ENCODE measurements at places on chromosomes 5 and 9.

GRCh38 chr9:78857373-78858225 is 560.7 kb downstream of the PSAT1 start:
- no peak for DNase-seq

GRCh38 chr5:6206501-6206900 is 171.8 kb downstream of the MED10 start:
- DNase-seq = no peak

DNA sequence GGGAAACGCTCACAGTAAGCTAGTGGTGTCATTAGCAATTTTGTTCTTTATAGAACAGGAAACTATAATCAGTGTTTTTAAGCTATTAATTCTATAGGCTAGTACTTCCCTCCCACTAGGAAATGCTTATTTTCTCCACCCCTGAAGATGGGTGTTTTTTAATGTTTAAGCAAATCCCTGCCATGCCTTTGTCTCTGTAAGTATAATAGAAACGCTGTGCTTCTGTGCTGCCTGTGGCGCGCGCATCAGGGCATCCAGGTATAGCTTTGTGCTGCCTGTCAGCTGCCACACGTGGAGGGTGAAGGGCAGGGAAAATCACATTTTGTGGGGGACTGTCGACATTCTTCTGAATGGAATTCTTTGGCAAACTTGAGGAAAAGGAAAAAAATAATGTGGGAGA is 217.5 kb downstream of the RAB3C start:
- no peak for DNase-seq

DNA sequence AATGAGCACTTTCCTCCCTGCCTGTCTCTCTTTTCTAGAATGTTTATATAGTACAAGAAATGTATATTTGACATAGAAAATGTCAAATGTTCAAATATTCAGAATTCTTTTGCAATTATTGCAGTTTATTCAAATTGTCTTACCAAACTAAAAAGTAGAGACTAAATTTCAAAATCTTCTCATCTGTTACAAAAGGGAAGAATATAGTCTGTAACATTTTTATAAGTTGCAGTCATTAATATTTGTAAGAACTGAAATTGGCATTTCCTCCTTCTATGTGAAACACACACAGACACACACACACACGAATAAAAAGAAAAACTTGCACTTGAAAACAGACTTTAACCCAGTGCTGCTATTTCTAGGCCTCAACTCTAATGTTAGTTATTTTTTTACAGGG is 56.4 kb downstream of the NR3C1 start:
- no peak for DNase-seq

DNA sequence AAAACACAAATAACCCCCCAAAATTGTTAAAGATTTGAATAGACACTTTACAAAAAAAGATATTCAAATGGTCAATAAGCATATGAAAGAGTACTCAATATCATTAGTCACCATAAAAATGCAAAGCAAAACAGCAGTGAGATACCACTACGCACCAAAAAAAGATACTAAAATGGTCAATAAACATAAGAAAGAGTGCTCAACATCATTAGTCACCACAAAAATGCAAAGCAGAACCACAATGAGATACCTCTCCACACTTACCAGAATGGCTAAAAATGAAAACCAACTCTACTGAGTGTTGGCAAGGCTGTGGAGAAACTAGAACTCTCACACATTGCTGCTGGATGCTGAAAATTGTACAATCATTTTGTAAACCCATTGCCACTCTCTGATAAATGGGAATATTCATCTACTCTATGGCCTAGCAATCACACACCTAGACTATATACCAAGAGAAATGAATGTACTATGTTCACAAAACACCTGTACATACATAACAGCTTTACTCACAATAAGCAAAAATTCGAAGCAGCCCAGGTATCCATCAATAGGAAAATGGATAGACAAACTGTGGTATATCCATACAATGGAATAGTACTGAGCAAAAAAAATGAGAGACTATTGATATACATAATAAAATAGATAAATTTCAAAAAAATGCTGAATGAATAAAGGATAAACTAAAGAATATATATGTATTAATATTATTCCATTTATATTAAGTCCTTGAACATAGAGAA is 205.0 kb upstream of the DAPK1 start:
- DNase-seq = no peak

GRCh38 chr5:158805195-158805594 is 294.5 kb downstream of the EBF1 start:
- DNase-seq = no peak

GRCh38 chr9:91884696-91885687 is 65.0 kb downstream of the ROR2 start:
- DNase-seq = no peak

- no peak for DNase-seq
Observed at GRCh38 chr5:1270426-1270825, 24.4 kb downstream of the TERT start.

- no peak for DNase-seq
Observed at GRCh38 chr5:124460642-124461041, 285.8 kb downstream of the ZNF608 start.

DNA sequence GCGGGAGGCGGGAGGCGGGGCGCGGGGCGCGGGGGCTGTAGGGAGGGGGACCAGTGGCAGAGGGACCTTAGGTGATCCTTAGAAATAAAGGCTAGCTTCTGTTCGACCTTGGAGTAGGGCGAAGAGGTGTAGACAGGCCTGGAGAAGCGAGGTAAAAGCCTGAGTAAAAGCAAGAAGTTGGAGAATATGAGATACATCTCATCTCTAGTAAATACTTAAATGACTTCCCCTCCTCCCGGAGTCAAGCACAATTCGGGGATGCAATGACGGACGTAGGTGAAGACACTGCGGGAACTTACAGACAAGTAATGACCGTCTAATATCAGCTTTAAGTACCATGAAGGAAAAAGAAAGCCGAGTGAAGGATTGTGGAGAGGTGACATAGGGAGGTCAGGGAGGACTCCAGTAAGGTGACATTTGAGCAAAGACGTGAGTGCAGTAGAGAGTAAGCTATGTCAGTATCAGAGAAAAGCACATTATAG is 466 bp downstream of the SMC2 start:
- DNase-seq = no peak

- no peak for DNase-seq
Observed at GRCh38 chr9:93254806-93255493, 71.0 kb downstream of the WNK2 start.

DNA sequence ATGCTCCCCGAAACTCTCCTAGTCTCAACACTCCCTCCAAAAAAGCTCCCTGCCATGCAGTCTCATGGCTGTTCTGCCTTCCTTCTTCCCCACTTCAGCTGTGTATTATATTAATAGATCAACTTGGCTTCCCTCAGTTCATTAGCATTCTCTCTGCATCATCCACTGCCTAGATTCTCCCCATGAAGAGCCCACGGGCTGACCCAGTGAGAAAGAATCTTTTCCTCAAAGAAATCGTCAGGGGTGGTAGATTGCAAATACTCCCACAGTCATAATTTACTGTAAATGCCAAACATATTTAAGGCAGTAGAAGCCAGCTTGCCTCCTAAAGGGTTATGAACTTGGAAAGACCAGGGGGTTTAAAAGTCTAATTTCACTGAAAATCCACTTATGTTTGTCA is 33.5 kb downstream of the GNA14 start:
- DNase-seq = no peak

- DNase-seq = no peak
Observed at GRCh38 chr9:137478613-137478961, 19.5 kb upstream of the NSMF start.

GRCh38 chr5:89011778-89012711 is 129.1 kb upstream of the MEF2C start:
- no peak for DNase-seq

GRCh38 chr9:94929369-94929756 is 202.9 kb downstream of the AOPEP start:
- DNase-seq = no peak

DNA sequence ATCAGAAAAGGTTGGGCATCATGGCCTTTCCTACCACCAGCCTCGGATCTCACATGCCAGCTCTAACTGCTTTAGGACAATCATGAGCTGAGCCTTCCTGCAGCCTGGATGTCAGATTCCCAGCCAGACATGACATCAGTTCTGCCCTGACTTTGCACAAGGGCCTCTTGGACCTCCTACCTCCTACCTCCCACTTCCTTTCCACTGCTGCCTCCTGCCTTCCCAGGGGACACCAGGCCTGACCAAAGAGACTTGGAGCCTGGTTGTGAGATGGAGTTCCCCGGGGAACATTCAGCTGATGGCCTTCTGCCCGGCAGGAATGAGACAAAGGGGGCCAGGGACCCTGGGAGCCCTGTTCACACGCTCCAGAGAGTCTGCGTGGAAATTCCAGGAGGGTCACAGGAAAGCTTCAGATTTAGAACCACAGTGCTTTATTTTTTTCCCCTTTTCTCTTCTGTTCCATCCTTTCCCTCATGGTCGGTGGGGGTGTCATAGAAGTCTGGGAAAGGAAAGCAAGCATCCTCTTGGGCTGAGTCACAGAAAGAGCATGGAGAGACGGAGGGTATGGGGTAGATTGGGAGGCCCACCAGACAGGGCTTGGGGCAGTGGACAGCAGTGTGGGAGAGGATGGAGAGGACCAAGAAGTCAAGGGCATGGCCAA is 35.4 kb upstream of the IL17B start:
- no peak for DNase-seq

- DNase-seq = no peak
Observed at GRCh38 chr9:91157883-91158282, 203.8 kb downstream of the AUH start.

GRCh38 chr9:5502553-5502952 is 7.8 kb upstream of the PDCD1LG2 start:
- DNase-seq = no peak

GRCh38 chr5:103511554-103511885 is 51.1 kb downstream of the NUDT12 start:
- no peak for DNase-seq

DNA sequence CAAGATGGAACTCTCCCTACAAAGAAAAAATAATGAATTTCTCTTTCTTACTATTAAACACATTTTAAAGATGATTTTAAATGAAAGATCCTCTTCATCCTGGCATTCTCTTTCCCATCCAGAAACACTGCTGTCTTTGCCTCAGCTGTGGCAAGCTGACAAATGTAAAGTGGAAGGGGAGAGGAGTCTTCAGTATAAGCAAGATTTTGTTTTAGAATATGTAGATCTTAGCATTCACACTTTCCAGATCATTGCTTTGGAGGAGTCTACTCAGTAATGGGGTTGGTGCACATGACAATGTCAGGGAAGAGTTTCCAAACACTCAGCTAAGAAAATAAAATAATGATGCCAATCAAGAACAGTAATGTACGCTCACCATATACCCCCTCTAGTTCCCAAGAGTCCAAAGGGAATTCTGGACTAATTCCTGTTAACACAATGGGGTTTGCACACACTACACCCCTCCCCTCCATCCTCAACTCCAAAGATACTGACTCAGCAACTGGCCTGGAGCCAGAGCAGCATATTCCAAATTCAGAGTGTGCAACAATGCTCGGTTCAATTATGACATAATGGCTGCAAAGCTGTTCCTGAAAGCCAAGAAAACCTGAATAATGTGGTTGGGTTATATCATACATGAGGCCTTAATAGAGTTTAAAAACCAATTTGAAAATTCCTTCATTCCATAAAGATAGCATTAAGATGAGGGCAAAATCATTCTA is 4.6 kb downstream of the C5orf63 start:
- DNase-seq = no peak

- DNase-seq = no peak
Observed at GRCh38 chr5:133925866-133926488, 42.4 kb downstream of the C5orf15 start.

DNA sequence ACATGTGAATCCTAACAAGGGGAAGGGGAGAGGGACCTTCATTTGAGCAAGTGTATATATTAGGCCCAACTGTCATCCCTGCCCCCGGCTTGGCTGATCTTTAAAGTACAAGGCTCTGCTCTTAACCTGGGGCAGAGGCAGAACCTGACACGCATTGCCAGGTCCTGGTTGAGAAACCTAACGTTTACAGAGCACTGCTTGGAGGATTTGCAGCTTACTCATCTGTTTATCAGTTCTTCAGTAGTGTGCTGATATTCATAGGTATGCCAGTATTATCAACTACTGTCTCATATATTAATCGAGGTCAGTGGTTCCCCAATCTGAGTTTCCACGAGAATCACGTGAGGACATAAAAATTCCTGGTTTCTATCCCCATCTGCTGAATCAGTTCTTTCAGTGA is 50.4 kb downstream of the ACO1 start:
- no peak for DNase-seq

GRCh38 chr5:125181955-125182354 is 435.5 kb upstream of the ZNF608 start:
- DNase-seq = no peak

GRCh38 chr5:9239626-9240025 is 306.2 kb downstream of the SEMA5A start:
- no peak for DNase-seq

GRCh38 chr9:109088221-109088620 is 31.5 kb downstream of the TMEM245 start:
- no peak for DNase-seq

GRCh38 chr9:6109571-6109970 is 94.1 kb upstream of the RANBP6 start:
- no peak for DNase-seq

DNA sequence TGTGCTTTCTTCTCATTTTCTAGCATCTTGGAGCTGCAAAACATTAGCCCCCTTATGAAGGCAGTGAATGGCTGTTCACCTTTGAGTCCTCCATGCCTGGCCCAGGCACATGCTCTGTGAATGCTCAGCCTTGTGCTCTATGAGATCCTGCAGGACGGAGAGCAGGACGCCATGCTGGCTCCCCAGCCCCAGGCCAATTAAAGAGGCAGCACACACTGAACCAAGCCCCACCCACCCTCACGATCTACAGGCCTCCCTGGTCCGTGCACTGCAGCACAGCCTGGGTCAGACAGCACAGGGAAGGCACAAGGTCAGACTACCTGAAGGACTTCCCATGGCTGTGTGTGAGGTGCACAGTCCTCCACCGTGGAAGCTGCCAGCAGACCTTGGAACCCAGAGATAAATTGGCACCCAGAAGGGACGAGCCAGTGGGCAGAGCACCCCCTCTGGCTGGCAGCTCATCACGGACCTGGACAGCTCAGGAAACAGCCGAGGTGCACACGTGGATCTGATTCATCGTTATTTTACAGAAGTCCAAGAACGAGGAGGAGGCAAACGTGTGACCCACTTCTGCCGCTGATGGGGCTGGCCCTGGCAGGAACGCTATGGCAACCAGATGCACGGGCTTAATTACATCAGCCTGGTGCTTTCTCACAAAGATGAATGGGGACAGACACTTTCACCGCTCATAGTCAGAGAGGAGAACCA is 59.5 kb downstream of the OLFM1 start:
- DNase-seq = no peak

Measured in activated CD4-positive, alpha-beta T cell treated with anti-CD3 and anti-CD28 coated beads, Interleukin-2, amount 50 U/mL, for 4 hours (primary cell).